Stimulated activated CD4-positive, alpha-beta T cell treated with anti-CD3 and anti-CD28 coated beads, Interleukin-2, amount 100 ng/mL, for 24 hours (primary cell): ENCODE measurements at places on chromosomes 16 and 17.

- DNase-seq: no peak
Measured at GRCh38 chr16:10729104-10730048, 14.3 kb upstream of the NUBP1 start.

GRCh38 chr17:75128694-75129505 is 2.6 kb downstream of the NT5C start:
- DNase-seq: no peak

GRCh38 chr16:4994719-4995434 is 36.7 kb downstream of the SEC14L5 start:
- no peak for DNase-seq

- no peak for DNase-seq
Measured at GRCh38 chr17:74851612-74852236, 8.0 kb downstream of the GRIN2C start.

GRCh38 chr17:79160980-79161636 is 86.5 kb downstream of the ENGASE start:
- DNase-seq: no peak

GRCh38 chr16:55277536-55277935 is 46.5 kb upstream of the IRX6 start:
- no peak for DNase-seq

GRCh38 chr17:66098040-66098439 is 93.9 kb downstream of the CEP112 start:
- DNase-seq: no peak
